ENCODE measurements at places on chromosomes 1 and 21. TPM values are rescaled to one million over a fixed set of nuclear protein-coding genes. Genes with fewer than 3 reads are reported as not detected.

Gene TMEM53
- total RNA-seq: 4.3 TPM

Gene OR10J1
- not detected for total RNA-seq

Gene ACKR1
- total RNA-seq: not detected

Gene RIPK4
- not detected for total RNA-seq

Gene SPRR2B
- total RNA-seq: not detected

Gene OR2T11
- not detected for total RNA-seq

Gene DISP3
- total RNA-seq: 0.38 TPM

Gene SIK1
- total RNA-seq: 4.6 TPM

Gene SPATA6
- total RNA-seq: 0.55 TPM

Gene RAP1GAP
- 0.15 TPM for total RNA-seq

Gene ERICH3
- total RNA-seq: 0.05 TPM

Gene FMOD
- total RNA-seq: 0.45 TPM

Gene CCDC17
- total RNA-seq: 3.6 TPM

Gene KRTAP10-11
- total RNA-seq: not detected

Gene RGS8
- not detected for total RNA-seq

Gene TMEM59
- 278 TPM for total RNA-seq

Gene MFAP2
- total RNA-seq: 0.25 TPM

Gene DIRAS3
- not detected for total RNA-seq

Gene HDAC1
- 180 TPM for total RNA-seq

Gene MAP3K21
- 4.6 TPM for total RNA-seq

Gene BGLAP
- total RNA-seq: 1.5 TPM

Gene DLGAP3
- total RNA-seq: 0.88 TPM

Gene C1orf87
- not detected for total RNA-seq

Gene CD101
- 3.6 TPM for total RNA-seq

Gene C21orf58
- 49.4 TPM for total RNA-seq

Gene PKP1
- not detected for total RNA-seq

Gene LMX1A
- total RNA-seq: not detected

Gene OR10J5
- not detected for total RNA-seq

Gene CLEC20A
- total RNA-seq: not detected

Gene DOCK7
- total RNA-seq: 7.6 TPM

Gene NBPF19
- total RNA-seq: 14.0 TPM

Gene PRAMEF8
- total RNA-seq: not detected

Gene C1orf94
- total RNA-seq: not detected

Gene SDHB
- 90.9 TPM for total RNA-seq

Gene C1orf116
- 0.08 TPM for total RNA-seq

Gene RLF
- total RNA-seq: 23.8 TPM

Gene AMY2B
- 6.7 TPM for total RNA-seq

Gene ADAMTS5
- total RNA-seq: not detected

Gene C2CD2
- 6.3 TPM for total RNA-seq

Gene FAM131C
- 5.1 TPM for total RNA-seq

Gene TMPRSS15
- not detected for total RNA-seq

Gene CD53
- total RNA-seq: 657 TPM

Gene DMBX1
- total RNA-seq: 0.38 TPM

Gene CNKSR1
- total RNA-seq: 1.8 TPM

Gene LEFTY1
- not detected for total RNA-seq

Gene TDRD5
- not detected for total RNA-seq

Gene OR2T12
- total RNA-seq: not detected

Gene XCL1
- not detected for total RNA-seq

Gene ESPN
- total RNA-seq: 0.98 TPM

Gene SPATA17
- not detected for total RNA-seq

Gene OR2L2
- 0.10 TPM for total RNA-seq

Gene HES2
- 0.13 TPM for total RNA-seq

Gene MYBPH
- not detected for total RNA-seq

Gene SELP
- total RNA-seq: 0.83 TPM

Gene EFNA1
- not detected for total RNA-seq
